ENCODE measurements at places on chromosomes 4 and X.

DNA sequence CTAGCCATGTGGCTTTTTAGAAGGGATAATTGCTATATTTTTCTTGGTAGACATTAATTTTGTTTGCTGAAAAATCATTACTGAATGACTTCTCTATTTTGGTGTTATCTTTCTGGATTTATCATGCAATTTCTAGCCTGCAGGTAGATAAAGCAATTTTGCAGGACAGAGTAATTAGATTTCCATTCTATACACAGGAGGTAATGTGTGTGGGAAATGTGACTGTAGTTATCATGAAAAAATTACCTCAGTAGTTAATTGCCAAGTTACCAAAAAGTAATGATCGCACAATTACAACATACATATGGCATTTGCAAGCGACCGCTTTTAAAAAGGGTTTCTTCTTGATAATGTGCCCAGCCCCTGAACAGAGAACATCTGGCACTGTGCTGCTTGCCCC, 66.1 kb downstream of the KIT start:
- no peak for DNase-seq

- no peak for DNase-seq
Observed at GRCh38 chr4:143380629-143381028, 44.0 kb downstream of the GAB1 start.

DNA sequence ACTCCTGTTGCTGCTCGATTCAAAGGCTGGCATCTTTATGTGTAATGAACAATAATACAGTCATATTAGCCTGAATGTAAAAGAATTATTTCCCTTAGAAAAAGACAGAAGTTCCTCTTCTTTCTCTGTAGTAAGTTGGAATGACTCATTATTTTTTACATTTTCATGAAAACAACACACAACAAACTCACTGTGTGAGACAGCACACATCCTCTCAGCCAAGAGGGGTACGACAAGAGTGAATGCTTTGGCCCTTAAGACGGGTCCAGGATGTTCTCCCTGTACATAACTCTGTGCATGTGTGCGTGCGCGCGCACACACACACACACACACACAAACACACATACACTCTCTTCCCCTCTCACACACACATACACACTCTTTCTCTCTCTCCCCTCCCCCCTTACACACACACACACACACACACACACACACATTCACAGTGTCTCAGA, 72.8 kb downstream of the MANBA start:
- DNase-seq, result no peak

DNA sequence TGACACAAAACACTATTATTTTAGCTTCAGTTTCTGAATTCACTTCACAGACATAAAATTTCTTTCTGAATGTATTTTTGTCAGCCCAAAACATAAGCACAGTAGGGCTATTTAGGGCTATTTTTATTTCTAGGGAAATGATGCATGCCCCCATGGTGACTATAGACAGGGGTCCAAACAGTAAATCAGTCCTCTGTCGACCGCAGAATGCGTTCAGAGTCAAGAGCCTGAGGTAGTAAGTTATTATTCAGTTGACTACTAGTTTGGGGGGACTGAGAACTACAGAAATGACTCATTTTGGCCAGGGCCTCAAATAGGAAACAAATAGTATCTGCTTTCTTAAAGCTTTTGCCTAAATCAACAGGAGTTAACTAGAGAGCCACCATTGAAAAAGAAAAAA, 414.4 kb downstream of the AFF2 start:
- no peak for DNase-seq

GRCh38 chrX:22155126-22155525, 117.6 kb upstream of the CBLL2 start:
- DNase-seq, result no peak

DNA sequence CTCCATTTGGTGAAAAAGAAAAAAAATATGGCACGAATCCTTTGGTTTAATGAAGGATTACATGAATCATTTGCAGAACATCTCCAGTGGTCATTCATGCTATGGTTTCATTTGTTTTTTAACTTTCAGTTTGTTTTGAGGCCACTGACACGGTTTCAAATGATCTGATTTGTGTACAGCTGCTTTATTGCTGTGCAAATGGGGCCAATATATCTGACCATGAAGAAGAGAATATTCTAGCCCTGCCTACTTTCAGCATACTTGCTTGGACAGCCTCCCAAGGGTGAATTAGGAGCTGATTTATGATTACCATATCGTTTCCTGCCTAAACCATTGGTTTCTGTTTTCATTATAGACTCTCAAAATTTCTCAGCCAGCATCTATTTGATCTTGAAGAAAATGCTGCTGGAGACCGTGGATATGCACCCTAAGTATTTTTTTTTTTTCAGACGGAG, 30.7 kb downstream of the SPARCL1 start:
- no peak for DNase-seq

DNA sequence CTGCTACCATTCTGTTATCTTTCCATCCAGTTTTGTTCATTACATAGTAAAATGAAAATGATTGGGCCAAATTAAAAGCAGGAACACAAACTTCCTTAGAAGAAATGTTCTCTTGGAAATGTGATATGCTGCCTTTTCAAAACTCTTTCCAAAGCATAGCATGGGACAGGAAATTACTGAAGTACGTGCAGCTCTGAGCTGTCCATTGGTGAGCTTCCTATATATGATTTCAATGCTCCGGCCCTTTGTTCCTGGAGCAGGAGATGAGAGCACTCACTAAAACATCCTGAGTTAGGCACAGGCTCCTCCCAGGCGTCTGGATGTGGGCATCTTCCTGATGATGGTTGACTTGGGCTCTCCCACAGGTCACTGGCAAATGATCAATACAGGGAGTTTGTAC, 33.0 kb upstream of the ANXA3 start:
- DNase-seq, result peak; percentile 81

DNA sequence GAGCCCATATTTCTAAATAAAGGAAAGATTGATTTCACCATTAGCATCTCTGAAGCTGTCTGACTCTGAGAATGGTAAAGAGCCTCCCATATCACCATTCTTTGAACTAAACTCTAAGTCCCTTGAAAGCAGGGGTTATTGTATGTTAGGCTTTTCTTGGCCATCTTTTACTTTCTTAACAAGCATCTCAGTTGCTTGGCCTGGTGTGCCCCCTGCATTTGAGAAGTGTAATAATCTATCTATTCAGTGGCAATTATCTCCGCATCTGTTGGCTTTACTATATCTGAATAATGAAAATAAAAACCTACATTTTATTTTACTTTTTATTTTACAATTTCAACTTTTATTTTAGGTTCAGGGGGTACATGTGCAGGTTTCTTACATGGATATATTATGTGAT, 128.3 kb upstream of the ARMCX2 start:
- no peak for DNase-seq

DNA sequence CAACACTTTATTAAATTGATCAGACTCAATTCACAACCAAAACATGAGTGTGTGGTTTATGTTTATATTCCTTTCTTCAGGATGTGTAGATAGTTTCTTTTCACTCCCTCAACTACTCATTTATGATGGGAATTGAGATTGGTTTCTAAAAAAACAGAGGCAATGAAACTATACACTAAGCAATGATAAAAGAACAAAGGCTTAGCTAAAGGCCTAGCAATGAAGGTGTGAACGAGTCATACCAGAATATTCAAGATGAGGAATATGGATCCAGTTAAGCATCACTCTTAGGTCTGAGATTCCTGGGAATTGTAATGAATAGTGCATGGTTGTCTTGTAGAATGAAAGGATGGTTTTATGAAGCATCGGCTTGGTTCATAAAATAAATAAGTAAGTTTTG, 17.5 kb upstream of the RASL11B start:
- no peak for DNase-seq

DNA sequence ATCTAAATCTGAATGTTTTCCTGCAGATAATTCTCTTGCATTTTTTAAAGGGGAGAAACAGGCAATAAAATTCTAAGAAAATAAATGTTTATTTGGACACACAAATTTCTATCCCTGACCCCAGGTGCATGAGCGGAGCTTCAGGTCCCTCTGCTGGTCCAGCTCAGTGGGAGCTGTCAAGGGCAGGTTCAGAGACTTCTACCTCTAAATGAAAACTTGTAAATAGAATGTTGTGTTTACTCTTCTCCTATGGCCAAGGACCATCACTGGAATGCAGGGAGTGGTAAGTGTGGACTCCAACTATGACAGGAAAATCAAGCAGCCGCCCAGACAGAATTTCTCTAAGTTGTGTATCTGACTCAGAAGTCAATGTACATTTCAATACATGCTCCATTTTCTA, 148.6 kb upstream of the TTC29 start:
- DNase-seq, result no peak

GRCh38 chr4:5932035-5932568, 39.2 kb upstream of the CRMP1 start:
- peak; percentile 81 for DNase-seq

GRCh38 chr4:22794732-22795131, 102.0 kb downstream of the GBA3 start:
- DNase-seq, result no peak

GRCh38 chr4:94032754-94033153, 174.9 kb upstream of the SMARCAD1 start:
- no peak for DNase-seq

DNA sequence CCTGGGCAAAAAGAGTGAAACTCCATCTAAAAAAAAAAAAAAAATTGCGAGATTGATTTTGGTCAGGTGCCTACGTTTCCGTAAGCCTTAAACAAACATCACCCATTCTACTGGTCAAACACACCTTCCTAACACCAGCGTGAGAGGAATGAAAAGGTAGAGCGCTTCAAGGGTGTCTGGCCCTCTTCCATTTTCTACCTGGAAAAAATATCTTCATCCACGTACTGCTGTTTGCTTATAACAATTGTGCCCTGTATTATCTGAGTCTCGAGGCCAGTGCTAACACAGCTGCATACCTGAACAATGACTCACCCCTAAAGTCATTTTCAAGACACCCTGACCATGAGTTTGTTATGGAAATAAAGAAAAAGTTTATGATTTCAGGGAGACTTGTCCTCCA, 13.9 kb downstream of the TMSB4X start:
- no peak for DNase-seq

GRCh38 chrX:97070346-97070745, 186.6 kb downstream of the RPA4 start:
- no peak for DNase-seq

DNA sequence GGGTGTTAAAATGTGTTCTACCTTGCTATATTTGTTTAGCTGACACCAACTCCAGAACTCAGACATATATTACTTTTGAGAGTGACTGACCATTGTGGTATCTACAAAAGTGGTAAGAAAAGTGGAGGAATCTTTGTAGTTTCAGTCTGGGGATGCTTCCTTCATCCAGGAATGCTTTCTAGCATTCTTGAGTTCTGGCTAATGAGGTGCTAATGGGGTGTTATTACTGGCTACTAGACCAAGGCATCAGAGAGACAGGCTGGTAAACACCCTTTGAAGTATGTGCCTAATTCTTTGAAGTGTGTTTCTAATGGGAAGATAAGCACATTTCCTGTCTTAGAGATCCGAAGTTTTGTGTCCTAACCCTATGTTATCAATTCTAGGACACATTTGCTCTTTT, 310.4 kb downstream of the SPRY1 start:
- DNase-seq, result no peak

GRCh38 chr4:14234307-14234706, 606.8 kb upstream of the BOD1L1 start:
- DNase-seq, result no peak

- DNase-seq, result no peak
Observed at GRCh38 chrX:38489341-38489740, 72.0 kb upstream of the TSPAN7 start.

GRCh38 chr4:83229791-83230190, 54.8 kb downstream of the COQ2 start:
- DNase-seq, result no peak

GRCh38 chr4:10077076-10077475, 39.5 kb downstream of the WDR1 start:
- DNase-seq, result no peak

DNA sequence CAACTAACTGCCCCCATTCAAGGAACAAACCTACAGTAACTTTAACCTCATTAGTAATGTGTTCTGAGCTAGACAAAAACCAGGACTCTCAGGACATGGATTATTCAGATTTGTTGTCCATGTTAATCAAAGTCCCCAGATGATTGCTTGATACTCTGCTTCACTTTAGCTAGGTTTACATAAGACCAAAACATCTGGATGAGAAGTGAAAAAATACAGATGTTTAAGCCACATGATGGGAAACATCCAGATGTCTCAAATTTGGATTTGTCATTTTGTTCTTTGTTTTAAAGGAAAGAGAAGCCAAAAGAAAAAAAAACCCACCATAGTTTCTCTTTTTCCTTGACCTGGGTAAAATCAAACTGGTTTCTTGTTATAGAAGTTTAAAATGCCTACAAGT, 48.5 kb upstream of the NRK start:
- no peak for DNase-seq

GRCh38 chr4:112973750-112974251, 75.7 kb upstream of the ANK2 start:
- DNase-seq, result no peak

GRCh38 chr4:121648516-121648915, 48.3 kb downstream of the ANXA5 start:
- DNase-seq, result no peak

Data from DMS79 treated with DMSO at 0.1 percent for 48 hours (cell line).